ENCODE measurements at places on chromosomes 16 and 17.

DNA sequence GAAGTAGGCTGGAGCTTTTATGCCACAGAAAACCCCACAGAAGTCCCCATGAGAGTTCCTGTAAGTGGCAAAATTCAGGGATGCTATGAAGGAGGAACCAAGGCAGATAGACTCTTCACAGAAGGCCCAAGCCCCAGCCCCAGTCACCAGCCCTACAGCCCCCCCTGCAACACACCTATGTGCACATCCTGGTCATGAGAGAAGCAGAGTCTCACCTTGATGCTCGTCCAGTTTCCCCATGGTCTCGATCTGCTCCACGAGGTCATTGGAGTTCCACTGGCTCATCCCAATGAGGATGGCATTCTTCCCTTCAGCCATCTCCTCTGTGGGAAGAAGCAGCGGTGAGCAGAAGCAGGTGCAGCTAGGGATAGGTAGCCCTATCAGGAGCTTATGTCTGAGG lies 31.2 kb downstream of the PITPNM3 start:
- DNase-seq, result no peak

DNA sequence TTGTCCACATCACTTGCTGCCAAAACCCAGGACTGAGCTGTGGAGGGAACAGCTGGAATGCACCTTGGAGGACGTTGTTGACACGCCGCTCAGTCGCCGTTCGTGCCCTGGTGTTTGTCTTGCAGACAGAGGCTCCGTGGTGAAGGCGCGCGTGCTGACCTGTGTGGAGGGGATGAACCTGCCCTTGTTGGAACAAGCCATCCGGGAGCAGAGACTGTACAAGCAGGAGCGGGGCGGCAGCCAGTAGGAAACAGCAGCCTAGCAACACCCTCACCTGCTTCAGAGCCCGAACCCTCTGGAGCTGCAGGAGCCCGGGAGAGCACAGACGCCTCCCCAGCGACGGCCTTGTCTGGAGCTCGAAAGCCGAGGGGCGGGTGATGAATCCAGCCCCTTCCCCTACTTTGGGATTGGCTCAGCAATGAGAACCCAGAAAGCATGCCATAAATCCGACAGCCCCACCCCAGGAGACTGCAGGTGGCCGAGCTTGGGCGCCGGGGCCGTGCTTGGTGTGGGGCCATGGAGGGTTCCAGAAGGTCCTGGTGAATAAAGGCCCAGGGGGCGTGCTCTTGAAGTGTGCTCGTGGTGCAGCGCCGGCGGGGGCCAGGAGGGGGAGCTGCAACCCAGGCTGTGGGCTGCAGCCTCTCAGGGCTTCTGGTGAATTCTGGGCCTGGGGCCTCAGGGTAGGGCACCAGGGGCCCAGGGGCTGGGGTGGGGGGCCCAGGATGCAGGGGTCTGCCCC lies 470 bp upstream of the CDK3 start:
- DNase-seq, result peak; percentile 80

DNA sequence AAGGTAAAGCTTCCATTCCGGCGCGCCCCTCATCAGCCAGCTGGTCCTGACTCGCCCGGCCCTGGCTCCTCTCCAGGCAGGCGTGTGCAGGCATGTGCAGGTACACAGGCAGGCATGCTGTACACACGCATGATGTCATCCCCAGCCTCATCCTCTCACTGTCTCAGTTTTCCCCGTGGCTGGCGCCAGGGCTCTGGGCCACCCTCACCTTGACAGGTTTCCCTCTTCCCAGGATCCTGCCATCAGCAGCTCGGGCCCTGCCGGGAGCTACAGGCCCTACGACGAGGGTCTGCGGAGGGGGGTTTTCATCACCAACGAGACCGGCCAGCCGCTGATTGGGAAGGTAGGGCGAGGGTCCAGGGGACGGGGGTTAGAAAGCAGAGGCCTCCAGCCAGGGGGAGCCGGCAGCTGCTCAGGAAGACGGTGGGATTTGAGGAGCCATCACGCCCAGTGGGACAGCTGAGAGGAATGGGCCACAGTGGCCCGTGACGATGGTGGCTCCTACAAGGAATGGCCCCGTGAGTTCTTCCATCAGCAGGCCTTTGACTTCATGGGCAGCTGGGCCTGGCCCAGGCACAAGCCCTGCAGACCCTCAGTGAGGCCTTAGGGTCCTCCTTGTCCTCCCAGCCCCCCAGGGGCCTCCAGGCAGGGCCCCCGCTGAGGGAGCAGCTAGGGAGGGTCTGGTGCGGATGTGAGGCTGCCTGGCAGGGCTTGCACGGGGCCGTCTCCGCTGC lies 8.5 kb downstream of the GAA start:
- DNase-seq, result no peak

GRCh38 chr16:80060470-80060869 lies 459.9 kb upstream of the MAF start:
- no peak for DNase-seq

Measured in right cardiac atrium (tissue), 5 donors.